Activated CD8-positive, alpha-beta T cell treated with anti-CD3 and anti-CD28 coated beads, Interleukin-2, amount 10 ng/mL, durations not matched to agents 7 days and 5 days (primary cell): ENCODE measurements at places on chromosomes 6 and 20. TPM values are rescaled to one million over a fixed set of nuclear protein-coding genes. Genes with fewer than 3 reads are reported as not detected.

DNA sequence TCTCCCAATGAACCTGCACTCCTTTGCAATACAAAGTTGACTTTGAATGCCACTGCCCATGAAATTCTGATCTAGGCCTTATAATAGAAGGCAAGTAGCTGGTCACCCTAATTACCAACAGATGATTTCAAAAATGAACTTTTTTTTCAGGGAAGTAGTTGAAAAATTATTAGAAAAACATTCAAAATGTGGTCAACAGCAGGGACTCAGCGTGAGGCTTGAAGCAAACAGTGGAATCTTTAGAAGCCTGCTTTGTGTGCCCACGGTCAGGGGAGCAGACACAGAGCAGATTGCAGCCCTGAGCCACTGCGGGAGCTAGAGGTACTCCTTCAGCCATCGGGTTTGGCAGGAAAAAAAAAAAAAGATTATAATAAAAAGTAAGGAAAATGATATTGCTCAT, 87.1 kb upstream of the HEY2 start:
- no peak overlapping the region for H3K4me3 ChIP-seq
- peaks cover 7% of the 10 kb centered on the region for H3K27me3 ChIP-seq
- peaks cover 2% of the 10 kb centered on the region for H3K4me1 ChIP-seq
- no peak for DNase-seq
- H3K27ac ChIP-seq = no peak overlapping the region

DNA sequence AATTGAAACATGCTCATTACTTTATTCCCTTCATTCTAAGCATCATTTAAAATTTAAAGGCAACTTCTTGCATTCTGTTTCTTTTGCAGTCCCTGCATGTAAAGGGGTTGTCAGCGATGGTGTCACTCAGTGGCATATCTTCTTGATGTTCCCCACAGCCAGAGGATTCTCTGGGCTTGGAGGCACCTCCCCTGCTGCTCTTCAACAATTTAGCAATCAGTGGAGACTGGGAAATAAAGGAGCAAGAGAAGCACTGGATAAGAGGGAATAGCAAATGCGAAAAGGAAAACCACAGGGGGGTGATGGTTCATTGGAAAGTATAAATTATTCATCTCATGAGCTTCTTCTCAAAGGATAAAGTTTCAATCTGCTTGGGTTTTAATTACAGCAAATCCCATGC, 30.7 kb upstream of the MC3R start:
- H3K4me3 ChIP-seq = no peak overlapping the region
- H3K27ac ChIP-seq = no peak overlapping the region
- H3K36me3 ChIP-seq = no peaks in the 10 kb centered on the region
- peaks cover 3% of the 10 kb centered on the region for H3K27me3 ChIP-seq
- DNase-seq = no peak

DNA sequence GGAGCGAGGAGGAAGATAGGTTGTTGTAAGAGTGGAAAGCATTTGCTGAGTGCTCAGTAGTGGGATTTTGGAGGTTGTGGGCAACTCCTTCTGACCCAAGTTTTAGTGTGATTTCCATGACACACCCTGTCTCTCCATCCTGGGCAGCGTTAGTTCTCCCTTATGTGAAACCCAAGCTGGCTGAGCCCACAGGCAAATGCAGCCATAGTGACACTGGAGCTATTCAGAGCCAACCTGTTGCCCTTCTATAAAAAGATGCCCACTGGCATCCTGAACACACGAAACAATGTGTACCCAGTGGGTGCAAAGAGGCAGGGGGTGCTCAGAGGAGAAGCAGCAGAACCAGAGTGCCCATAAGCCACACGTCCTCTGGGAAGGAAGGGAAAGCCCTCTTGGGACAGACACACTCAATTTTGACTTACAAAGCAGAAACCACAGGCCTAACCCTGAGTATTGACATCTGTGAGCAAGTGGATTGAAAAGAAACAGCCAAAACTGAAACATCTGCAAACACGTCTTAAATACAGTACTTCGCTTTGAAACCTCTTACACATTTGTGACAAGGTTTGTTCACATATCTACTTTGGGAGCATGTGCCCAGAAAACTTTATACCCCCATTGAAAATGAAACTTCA, 54.6 kb downstream of the BPIFB1 start:
- H3K4me3 ChIP-seq = no peak overlapping the region
- H3K36me3 ChIP-seq = no peaks in the 10 kb centered on the region
- H3K4me1 ChIP-seq = no peaks in the 10 kb centered on the region
- no peak for DNase-seq

Gene RIPOR3
- total RNA-seq = not detected

GRCh38 chr6:13248053-13248452, 80.3 kb downstream of the TBC1D7 start:
- H3K4me3 ChIP-seq = no peak overlapping the region
- H3K27me3 ChIP-seq = peaks cover 11% of the 10 kb centered on the region
- H3K36me3 ChIP-seq = peaks cover 4% of the 10 kb centered on the region
- no peak overlapping the region for H3K27ac ChIP-seq
- DNase-seq = no peak

DNA sequence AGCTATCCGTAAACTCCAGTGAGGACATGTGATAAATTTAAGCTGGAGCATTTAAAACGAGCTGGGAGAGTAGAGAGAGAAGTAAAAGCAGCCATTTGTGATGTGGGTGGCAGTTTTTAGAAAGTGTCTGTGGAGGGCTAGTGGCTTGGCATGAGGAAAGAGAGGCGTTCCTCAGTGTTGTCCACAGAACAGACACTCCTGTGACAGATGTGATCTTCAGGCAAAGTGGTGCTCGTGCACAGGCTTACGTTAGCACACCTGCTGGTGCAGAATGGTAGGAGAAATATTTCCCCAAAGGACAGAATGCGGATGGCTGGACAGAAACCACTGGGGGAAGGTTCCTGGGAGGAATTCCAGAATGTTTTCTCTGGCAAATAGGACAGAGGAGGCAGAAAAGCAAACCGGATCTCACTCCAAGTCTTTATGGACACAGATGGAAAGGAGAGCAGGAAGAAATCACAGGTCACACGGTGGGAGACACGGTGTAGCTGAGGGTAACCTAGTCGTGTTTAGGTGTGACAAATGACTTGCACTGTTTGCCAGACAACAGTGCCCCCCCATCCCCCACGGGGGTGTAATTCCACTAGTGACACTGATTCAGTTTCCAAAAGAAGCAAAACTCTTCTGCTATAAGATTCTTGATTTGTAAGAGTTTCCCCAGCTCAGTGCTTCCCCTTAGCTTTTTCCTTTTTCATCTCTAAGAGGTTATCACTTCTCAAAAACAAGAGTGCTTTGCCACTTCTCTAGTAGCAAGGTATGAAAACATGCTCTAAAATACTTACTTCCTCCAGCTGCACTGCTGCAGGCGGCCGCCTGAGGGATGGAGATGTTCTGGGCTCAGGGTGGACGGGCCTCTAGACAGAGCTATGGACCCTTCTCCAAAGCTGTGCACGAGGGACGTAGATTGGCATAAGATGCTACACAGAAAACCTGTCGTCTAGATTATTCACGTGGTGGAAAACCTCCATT, 293.2 kb downstream of the QKI start:
- no peak overlapping the region for H3K4me3 ChIP-seq
- DNase-seq = no peak
- peaks cover 10% of the 10 kb centered on the region for H3K27me3 ChIP-seq
- H3K27ac ChIP-seq = no peak overlapping the region
- no peaks in the 10 kb centered on the region for H3K36me3 ChIP-seq

GRCh38 chr6:47160702-47161101, 118.6 kb upstream of the ADGRF1 start:
- H3K27ac ChIP-seq = no peak overlapping the region
- H3K4me1 ChIP-seq = no peaks in the 10 kb centered on the region
- no peaks in the 10 kb centered on the region for H3K36me3 ChIP-seq
- no peak for DNase-seq
- no peak overlapping the region for H3K4me3 ChIP-seq

DNA sequence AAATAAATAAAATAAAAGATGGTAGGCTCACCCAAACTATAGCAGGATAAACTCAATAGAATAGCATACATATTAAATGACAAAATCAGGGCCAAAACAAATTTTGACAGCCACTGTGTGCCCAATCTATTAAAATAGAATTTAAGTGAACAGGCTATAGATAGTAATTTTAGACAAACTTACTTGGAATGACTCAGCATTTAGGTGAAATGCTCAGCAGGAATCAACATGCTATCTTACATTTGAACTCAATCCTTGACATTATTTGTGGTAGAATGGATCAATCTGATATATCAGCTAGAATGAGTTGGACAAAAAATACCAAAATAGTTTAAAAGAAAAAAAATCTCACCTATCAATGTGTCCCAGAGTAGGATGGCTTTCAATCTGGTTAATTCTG, 578.6 kb downstream of the RFPL4B start:
- no peak overlapping the region for H3K27ac ChIP-seq
- H3K36me3 ChIP-seq = no peaks in the 10 kb centered on the region
- no peaks in the 10 kb centered on the region for H3K4me1 ChIP-seq
- H3K4me3 ChIP-seq = no peak overlapping the region
- no peaks in the 10 kb centered on the region for H3K27me3 ChIP-seq
- no peak for DNase-seq

- no peak overlapping the region for H3K4me3 ChIP-seq
- H3K4me1 ChIP-seq = no peaks in the 10 kb centered on the region
- H3K27ac ChIP-seq = no peak overlapping the region
- no peaks in the 10 kb centered on the region for H3K27me3 ChIP-seq
Observed at GRCh38 chr20:59735917-59736316, 131.6 kb downstream of the PHACTR3 start.

Gene DSP
- total RNA-seq = 0.13 TPM

DNA sequence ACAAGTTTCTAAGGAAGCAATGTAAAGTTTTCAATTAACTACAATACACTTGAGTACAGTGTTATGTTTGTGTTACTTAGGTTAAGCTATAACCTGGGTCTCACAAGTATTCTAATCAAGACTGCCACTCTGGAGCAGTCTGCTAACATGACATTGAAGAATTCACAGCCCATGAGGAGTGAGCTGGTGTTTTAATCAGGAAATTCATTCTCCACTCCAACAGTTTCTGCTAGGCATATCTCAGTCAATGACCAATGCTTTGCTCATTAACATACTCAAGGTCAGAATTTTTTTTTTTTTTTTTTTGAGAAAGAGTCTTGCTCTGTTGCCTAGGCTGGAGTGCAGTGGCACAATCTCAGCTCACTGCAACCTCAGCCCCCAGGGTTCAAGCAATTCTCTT, 59.6 kb upstream of the SAMHD1 start:
- no peak overlapping the region for H3K4me3 ChIP-seq
- peaks cover 45% of the 10 kb centered on the region for H3K36me3 ChIP-seq
- H3K27ac ChIP-seq = peak overlapping the region; percentile 39
- no peak for DNase-seq

Gene APOBEC2
- not detected for total RNA-seq

- peaks cover 2% of the 10 kb centered on the region for H3K27me3 ChIP-seq
- no peaks in the 10 kb centered on the region for H3K36me3 ChIP-seq
- H3K4me3 ChIP-seq = no peak overlapping the region
- H3K27ac ChIP-seq = no peak overlapping the region
Observed at GRCh38 chr20:6066582-6066981, 12.7 kb upstream of the LRRN4 start.

DNA sequence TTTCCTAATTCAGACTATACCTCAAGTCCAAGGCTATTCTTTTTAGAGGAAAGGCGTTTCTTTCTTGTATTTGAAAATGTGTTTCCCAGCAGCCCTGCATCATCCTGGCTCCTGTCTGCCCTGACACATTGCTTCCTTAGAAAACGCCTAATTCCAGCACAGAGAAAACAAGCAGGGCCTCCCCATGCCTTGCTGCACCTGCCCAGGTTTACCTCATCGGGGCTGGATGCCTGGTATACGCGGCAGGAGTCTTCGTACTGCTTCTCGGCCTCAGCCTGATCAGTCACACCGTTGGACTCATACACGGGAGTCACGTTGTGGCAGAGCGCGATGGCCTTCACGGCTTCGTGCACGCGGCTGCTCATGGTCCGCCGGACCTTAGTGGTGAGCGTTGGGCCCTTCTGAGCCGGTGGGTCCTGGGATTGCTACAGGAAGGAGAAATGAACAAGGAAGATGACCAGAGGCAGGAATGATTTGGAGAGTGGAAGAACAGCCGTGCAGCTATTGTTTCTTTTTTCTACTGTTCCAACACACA, 111.4 kb downstream of the ATP9A start:
- no peak overlapping the region for H3K27ac ChIP-seq
- H3K4me3 ChIP-seq = no peak overlapping the region
- no peak for DNase-seq
- no peaks in the 10 kb centered on the region for H3K27me3 ChIP-seq

Gene GSTA4
- 3.5 TPM for total RNA-seq

Gene TRIM40
- total RNA-seq = not detected

- no peak for DNase-seq
- H3K27ac ChIP-seq = no peak overlapping the region
- H3K4me1 ChIP-seq = peaks cover 20% of the 10 kb centered on the region
- peaks cover 12% of the 10 kb centered on the region for H3K27me3 ChIP-seq
- H3K4me3 ChIP-seq = no peak overlapping the region
Observed at GRCh38 chr20:62631336-62632308, 10.7 kb upstream of the SLCO4A1 start.

- DNase-seq = no peak
- H3K27ac ChIP-seq = no peak overlapping the region
- H3K4me1 ChIP-seq = peaks cover 3% of the 10 kb centered on the region
- H3K36me3 ChIP-seq = peaks cover 10% of the 10 kb centered on the region
- H3K4me3 ChIP-seq = no peak overlapping the region
- H3K27me3 ChIP-seq = no peaks in the 10 kb centered on the region
Observed at GRCh38 chr20:10412591-10413408, 21.2 kb downstream of the MKKS start.

- peaks cover 33% of the 10 kb centered on the region for H3K4me1 ChIP-seq
- peaks cover 6% of the 10 kb centered on the region for H3K36me3 ChIP-seq
Observed at GRCh38 chr6:167103041-167103891, 19.6 kb upstream of the CCR6 start.

DNA sequence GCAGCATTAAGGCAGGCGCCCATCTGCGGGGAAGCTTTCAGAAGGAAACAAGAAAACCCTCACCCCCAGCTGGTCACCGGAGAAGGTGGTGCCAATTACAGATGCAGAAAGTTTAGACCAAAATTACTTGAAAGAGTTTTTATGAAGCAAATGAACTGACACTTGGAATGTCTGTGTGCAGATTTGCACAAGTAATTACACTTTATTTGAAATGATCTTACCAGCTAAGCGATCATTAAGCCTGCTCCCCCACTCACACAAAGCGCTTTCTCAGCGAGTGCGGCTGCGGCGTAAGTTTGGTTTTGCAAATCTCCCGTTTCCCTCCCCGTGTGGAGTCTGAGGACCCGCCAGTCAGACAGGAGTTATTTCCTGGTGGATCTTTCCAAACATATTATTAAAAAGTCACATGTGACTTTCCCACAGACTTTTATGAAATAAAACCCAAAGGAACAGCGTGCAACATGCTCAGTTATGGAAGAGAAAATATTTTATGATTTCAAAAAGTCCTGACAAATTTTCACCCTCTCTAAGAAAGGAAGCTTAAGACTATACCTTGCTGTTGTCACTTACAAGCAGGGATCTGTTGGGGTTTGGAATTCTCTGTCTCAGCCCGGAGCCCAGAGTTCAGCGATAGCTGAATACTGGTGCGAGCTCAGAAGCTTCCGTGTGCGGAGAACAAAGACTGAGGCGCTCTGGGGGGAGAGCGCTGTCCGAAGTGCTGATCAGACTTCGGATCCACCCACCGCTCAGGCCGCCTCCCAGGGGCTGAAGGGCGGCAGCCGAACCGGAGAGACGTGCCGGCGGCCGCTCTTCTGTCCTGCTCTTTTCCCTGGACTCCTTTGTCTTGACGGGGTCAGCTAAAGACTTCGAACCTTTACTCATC, 2.7 kb upstream of the MYT1 start:
- peaks cover 20% of the 10 kb centered on the region for H3K27me3 ChIP-seq
- no peak overlapping the region for H3K4me3 ChIP-seq
- peak; percentile 58 for DNase-seq
- H3K4me1 ChIP-seq = no peaks in the 10 kb centered on the region

- H3K27me3 ChIP-seq = no peaks in the 10 kb centered on the region
- H3K36me3 ChIP-seq = peaks cover 5% of the 10 kb centered on the region
- H3K4me1 ChIP-seq = peaks cover 4% of the 10 kb centered on the region
- no peak for DNase-seq
Observed at GRCh38 chr6:149306967-149307366, 10.5 kb upstream of the TAB2 start.
